ENCODE measurements at places on chromosomes 5 and 9.

DNA sequence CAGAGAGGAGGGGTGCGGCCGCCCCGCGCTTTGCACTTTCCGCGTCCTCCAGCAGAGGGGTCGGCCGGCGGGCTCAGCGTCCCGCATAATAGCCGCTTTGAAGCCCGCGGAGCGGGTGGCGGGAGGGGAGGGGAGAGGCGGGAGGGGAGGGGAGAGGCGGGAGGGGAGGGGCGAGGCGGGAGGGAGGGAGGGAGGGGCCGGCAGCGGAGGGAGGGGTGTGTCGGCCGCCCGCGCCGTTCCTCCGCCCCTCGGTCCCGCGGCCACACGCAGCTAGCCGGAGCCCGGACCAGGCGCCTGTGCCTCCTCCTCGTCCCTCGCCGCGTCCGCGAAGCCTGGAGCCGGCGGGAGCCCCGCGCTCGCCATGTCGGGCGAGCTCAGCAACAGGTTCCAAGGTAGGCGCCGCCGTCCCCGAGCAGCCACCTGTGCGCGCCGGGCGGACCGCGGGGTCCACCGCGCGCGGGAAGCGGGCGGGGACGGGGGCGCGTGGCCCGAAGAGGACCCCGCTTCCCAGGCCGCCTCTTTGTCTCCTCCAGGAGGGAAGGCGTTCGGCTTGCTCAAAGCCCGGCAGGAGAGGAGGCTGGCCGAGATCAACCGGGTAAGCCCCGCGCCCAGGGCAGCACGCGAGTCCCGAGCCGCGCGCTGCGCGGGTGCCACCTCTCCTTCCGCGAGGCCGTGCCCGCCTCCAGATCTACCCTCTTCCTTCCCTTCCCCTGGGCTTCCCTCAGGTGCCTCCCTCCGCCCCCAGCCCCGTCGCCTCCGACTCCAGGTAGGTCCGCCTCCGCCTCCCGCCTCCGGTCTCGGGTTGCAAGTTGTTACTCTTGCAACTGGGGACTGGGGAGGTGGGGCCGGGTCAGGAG is at the start of gene AIF1L:
Gene AIF1L (plus strand): TSS at position 263 of the 857 bp plus-strand sequence. CDS start 99 bp downstream, at position 362.
- DNase-seq = no peak

DNA sequence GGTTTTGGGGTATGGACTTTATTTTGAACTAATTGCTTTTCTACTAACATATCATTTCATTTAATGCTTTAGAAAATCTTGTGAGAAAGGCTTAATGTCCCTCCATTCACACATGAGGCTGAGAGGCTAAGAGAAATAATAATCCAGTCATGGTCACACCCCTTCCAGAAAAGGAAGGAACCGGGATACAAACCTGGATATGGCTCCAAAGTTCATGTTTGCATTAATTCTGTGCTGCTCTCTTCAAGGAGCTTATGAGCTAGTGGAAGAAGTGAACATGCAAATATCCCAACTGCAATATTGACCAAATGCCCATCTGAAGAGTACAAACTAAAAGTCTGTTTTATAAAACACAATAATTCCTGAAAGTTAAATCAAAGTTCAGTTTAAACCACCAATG is 732.1 kb upstream of the RIOK2 start:
- no peak for DNase-seq

DNA sequence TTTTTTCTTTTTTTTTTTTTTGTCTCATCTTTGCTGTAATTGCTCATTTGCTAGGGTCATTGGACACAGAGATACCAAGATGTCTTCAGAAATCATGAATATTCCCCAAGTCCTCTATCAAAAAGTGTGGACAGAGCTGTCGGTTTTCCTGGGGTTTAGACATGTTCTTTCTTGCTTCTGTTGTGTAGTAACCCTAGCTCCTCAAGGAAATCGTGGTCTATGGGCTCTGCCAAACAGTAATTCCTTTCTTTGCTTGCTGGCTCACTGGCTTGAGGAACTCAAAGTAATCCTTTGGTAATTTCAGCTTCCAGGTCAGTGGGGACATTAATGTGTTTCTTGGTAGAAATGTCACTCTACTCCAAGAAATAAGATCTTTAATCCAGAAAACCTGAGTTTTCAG is 101.7 kb downstream of the TMC1 start:
- no peak for DNase-seq

DNA sequence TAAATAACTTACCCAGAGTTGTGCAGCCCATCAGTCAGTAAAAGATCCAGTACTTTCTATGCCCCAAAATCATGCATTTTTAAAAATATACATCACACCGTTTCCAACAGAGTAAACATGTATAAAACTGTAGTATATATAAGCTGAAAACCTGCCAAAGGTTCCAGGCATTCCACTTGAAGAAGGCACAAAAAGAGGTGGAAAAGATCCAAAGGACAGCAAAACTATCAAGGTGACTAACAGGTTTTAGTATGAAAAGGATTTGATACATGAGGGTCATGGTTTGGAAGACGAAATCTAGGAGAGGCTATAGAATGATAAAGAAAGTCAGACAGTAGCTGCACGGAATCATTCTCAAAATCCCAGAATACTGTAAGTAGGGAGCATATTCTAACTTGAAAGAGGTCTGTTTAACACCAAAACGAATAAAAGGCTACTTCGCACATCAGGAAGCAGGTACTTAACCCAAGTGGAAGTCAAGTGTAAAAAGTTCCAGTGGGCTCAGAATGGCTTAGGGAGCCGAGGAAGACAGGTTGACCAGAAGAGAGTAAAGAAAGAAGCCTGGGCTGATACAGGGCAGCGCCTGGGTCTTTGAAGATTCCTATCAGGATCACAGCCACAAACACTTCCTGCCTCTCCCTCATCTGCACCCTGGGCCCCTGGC is 207.2 kb downstream of the ADAMTS12 start:
- DNase-seq = no peak

DNA sequence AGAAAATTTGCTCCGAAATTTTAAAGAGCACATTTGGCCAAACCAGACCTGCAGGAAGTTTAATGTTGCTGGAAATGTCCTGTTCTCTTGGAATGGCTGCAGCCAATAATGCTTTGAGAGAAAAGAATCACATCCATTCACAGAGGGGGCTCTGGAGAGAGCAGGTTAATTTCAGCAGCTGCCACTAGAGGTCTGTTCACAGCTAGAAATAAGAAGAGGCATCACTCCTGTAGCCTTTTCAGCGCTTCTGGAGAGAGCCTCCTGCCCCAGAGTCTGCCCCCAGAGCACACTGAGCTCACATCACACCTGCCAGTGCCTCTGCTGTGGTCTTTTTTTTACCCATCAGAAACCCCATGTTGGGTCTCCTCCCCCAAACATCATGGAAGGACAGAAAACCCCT is 124.8 kb upstream of the RAD23B start:
- DNase-seq = no peak

DNA sequence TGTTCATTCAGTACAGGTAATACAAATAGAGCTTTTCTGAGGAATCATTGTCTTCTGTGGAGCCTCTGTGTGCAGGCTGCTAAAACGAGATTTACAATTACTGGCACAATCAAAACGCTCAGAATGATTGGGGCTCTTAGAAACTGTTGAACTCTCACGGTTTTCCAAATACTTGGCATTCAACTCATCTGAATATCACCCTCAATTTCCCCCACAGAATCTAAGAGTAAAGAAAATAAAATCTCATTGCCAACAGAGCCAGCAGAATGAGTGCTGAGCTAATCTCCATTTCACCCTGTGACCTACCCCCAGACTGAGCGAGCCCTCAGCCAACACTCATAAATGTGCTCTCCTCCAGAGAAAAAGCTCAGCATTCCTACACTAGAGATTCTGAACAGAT is 35.3 kb upstream of the TMED7 start:
- no peak for DNase-seq

- DNase-seq = no peak
These were observed 64.6 kb upstream of the RASGRF2 start for GRCh38 chr5:80895523-80895922.

GRCh38 chr5:150595466-150596031 is 44.9 kb upstream of the SYNPO start:
- DNase-seq = no peak

- DNase-seq = no peak
These were observed 38.3 kb downstream of the FNIP1 start for GRCh38 chr5:131758520-131758900.

- no peak for DNase-seq
These were observed 530.2 kb upstream of the FAM174A start for GRCh38 chr5:100004969-100005368.

- DNase-seq = no peak
These were observed 32.8 kb upstream of the SEMA4D start for GRCh38 chr9:89530726-89531125.
